ENCODE measurements at places on chromosomes 4 and X.
A peak's percentile ranks its signal among the peaks of the same experiment; 100 is the strongest.

DNA sequence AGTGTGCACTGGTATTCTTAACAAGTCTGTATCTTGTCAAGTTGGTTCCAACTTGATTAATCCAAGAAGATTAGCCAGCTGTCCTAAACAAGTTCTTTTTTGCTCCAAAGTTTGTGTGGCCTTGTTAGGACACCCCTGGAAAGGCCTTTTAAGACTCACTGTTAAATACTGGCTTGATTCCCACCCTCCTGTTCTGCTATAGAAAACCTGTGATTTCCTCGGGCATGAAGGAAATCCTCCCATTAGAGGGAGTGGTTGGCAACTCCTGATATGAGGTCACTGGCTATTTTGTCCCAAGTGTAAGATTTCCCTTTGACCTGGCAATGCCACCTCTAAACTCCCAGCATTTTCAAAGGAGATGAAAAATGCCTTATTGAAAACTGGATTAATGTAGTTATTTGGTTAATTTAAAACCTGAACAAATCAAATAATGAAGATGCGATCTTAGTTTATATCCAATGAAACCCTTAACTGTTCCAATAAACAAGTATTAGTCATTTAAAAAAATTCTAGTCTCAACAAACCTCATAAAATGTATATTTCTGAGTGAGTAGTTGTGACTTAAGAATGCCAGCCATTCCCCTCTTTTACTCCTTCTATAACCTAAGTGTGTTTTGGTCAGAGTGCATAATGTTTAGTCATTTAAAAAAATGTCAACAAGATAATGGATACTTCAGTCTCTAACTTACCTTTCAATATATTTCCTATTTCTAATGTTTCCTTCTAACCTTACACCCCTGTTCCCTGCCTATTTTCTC, 94.4 kb downstream of the NPNT start:
- no peak overlapping the region for H3K4me3 ChIP-seq
- DNase-seq, result peak; percentile 27

DNA sequence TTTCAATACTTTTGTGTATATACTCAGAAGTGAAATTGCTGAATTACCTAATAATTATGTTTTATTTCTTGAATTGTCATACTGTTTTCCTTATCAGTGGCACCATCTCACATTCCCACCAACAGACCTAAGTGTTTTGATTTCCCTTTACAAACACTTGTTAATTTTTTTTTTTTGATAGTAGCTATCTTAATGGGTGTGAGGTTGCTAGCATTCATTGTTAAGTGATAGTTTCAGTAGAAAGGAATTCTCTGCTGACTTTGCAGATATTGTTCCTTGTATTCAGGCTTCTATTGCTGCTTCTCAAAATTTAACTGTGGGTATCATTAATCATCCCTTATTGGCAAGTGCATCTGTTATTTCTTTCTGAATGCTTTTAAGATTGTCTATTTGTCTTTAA, 927.5 kb upstream of the SLIT2 start:
- H3K27ac ChIP-seq, result no peak overlapping the region
- DNase-seq, result no peak
- no peaks in the 10 kb centered on the region for H3K36me3 ChIP-seq
- H3K4me3 ChIP-seq, result no peak overlapping the region
- H3K27me3 ChIP-seq, result no peaks in the 10 kb centered on the region

DNA sequence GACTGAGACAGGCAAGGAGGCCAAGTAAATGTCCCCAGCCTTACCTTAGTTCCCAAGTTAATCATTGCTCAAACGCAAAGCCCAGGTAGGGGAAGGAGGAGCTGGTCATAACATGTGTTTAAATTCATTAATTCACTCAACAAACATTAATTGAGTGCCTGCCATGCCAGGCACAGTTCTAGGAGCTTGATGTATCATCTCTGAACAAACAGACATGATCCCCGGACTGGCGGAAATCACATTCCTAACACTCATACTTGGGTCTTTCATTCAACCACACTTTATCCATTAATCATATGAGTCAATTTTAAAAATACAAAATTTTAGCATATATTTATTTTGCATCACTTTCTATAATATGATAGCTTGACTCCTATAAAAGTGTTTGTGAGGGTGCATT, 335.3 kb upstream of the NOCT start:
- no peaks in the 10 kb centered on the region for H3K27me3 ChIP-seq
- no peak overlapping the region for H3K27ac ChIP-seq
- no peak for DNase-seq
- H3K4me3 ChIP-seq, result no peak overlapping the region

DNA sequence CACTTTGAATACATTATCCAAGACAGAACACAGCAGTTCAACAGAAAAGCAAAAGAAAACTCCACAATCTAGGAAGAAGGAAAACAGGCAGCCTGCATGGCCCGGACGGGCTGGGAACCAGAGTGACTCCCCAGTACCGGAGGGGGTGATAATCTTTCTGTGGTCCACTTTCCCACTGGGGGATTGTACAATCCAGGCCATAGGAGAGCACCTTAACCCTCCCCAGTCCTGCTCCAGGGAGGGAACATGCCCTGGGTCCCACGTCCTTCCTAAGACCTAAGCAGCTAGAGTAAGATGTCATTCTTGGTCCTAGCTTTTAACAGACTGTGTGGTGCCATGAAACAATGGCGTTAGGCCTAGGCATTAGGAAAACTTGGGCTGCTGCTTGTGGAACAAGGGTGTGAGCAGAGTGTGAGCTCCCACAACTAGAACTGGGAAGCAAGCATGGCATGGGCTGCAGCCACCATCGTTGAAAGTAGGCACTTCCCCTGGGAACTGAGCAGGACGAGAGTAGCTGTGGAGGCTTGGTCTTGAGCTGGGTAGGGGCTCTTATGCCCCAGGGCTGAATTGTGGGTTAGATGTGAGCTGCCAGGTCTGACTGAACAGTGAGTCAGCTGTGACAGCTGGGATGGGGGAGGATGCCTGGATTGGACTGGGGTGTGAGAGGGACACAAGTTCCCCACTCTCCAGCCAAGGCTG, 42.4 kb downstream of the NAT8L start:
- peaks cover 16% of the 10 kb centered on the region for H3K4me1 ChIP-seq
- H3K27me3 ChIP-seq, result no peaks in the 10 kb centered on the region
- peak overlapping the region; percentile 68 for H3K27ac ChIP-seq
- no peak overlapping the region for H3K4me3 ChIP-seq

DNA sequence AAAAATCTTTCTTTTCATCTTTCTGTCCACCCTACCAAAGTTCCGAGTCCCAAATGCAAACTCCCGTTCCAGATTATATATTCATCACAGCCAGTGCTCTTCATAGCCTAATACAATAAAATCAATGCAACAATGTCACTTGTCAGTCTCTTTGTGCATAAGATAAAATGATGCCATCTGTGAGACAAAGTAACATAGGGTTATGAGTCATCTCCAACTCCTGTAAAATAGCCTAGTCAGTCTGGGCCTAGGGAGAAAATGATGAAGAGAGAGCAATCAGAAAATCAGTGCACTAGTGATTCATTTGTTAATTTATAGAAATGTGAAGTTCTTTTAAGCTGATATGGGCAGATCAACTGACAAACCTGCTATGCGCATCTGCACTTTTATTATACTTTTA, 689.1 kb upstream of the DIAPH2 start:
- no peaks in the 10 kb centered on the region for H3K4me1 ChIP-seq
- no peak overlapping the region for H3K27ac ChIP-seq
- H3K27me3 ChIP-seq, result no peaks in the 10 kb centered on the region
- no peaks in the 10 kb centered on the region for H3K36me3 ChIP-seq

DNA sequence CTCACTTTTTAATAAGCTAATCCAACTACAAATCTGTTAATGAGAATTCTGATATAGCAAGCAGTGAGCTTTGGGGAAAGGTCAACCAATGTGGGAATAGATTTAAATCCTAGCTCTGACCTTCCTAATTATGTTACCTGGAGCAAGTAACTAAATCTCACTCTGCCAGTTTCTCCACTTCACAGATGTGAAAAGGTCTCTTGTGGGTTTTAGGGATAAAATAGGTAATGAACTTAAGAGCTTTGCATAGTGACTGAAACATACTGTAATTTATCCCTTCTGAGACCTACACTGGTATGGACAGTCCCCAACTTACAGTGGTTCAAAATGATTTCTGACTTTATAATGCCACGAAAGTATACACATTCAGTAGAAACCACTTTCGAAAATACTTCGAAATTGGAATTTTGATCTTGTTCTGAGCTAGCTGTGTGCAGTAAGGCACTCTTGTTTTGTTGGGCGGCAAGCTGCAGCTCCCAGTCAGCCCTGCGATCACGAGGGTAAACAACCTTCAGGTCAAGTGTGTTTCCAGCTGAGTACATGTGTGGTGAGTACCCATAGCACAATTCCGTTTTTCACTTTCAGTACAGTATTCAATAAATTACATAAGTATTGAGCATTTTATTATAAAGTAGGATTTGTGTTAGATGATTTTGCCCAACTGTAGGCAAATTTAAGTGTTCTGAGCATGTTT, 93.7 kb downstream of the ADGRL3 start:
- no peak for DNase-seq
- no peaks in the 10 kb centered on the region for H3K27me3 ChIP-seq
- no peaks in the 10 kb centered on the region for H3K4me1 ChIP-seq
- no peaks in the 10 kb centered on the region for H3K36me3 ChIP-seq
- no peak overlapping the region for H3K4me3 ChIP-seq

DNA sequence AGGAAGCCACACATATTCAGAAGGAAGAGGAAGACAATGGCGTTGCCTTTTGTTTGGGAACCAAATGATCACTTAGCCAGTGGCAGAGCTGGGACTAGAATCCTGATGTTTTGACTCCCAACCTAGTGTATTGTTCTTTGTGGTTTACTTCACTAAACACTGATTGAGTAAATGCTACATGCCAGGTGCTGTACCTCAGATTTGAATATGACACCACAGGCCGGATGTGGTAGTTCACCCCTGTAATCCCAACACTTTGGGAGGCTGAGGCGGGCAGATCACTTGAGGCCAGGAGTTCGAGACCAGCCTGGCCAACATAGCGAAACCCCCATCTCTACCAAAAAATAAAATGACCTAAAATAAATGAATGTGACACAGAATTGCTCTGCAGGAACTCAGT, 8.4 kb downstream of the NDUFA1 start:
- no peak overlapping the region for H3K4me3 ChIP-seq
- no peak for DNase-seq
- peaks cover 23% of the 10 kb centered on the region for H3K36me3 ChIP-seq
- H3K27me3 ChIP-seq, result no peaks in the 10 kb centered on the region
- no peaks in the 10 kb centered on the region for H3K4me1 ChIP-seq

GRCh38 chr4:55635282-55635681, 816 bp downstream of the NMU start:
- no peaks in the 10 kb centered on the region for H3K36me3 ChIP-seq
- no peak for DNase-seq
- H3K4me3 ChIP-seq, result peak overlapping the region; percentile 61

DNA sequence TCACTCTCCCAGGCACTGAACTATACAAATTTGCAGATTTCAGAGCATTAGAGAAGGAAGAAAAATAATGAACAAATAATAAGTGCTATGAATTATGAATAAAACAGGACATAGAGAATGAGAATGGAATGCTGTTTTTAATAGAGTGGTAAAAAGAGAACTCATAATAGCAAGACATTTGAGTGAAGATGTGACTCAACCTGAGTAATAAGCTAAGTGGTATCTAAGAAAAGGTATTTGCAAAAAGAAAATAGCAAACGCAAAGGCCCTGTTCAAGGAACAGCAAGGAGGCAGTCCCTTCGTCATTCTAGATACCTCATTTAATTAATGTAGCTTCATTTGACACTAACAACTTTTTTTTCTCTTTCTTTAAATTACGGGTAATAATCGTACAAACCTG, 1910.0 kb upstream of the TENM3 start:
- H3K4me3 ChIP-seq, result no peak overlapping the region
- no peak overlapping the region for H3K27ac ChIP-seq
- no peaks in the 10 kb centered on the region for H3K4me1 ChIP-seq

DNA sequence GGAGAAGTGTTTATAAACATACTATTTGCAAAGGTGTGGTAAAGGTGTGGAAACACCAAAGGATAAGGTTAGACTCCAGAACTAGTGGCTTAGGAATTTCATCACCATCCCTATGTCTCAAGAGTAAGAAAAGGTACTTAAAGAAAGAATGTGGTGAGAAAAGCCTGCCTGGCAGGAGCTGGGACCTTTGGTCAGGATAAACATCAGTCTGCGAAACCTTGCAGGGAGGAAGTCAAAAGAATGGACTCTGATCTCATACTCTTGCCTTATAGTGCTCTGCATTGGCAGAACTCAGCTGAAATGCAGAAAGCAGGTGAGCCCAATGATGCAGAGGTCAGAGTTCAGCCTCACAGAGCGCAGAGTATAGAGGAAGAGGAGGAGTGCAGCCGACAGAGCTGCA, 97.2 kb upstream of the NR3C2 start:
- no peaks in the 10 kb centered on the region for H3K36me3 ChIP-seq
- no peak overlapping the region for H3K27ac ChIP-seq
- H3K27me3 ChIP-seq, result no peaks in the 10 kb centered on the region
- no peaks in the 10 kb centered on the region for H3K4me1 ChIP-seq

GRCh38 chrX:154490021-154490413, 412 bp downstream of the SLC10A3 start:
- peaks cover 6% of the 10 kb centered on the region for H3K4me1 ChIP-seq
- peak overlapping the region; percentile 36 for H3K27ac ChIP-seq
- peak; percentile 64 for DNase-seq
- peak overlapping the region; percentile 68 for H3K4me3 ChIP-seq
- H3K27me3 ChIP-seq, result no peaks in the 10 kb centered on the region

GRCh38 chrX:11212741-11213140, 80.5 kb upstream of the AMELX start:
- no peaks in the 10 kb centered on the region for H3K4me1 ChIP-seq
- no peaks in the 10 kb centered on the region for H3K36me3 ChIP-seq
- no peak for DNase-seq
- H3K4me3 ChIP-seq, result no peak overlapping the region
- no peaks in the 10 kb centered on the region for H3K27me3 ChIP-seq
- no peak overlapping the region for H3K27ac ChIP-seq

DNA sequence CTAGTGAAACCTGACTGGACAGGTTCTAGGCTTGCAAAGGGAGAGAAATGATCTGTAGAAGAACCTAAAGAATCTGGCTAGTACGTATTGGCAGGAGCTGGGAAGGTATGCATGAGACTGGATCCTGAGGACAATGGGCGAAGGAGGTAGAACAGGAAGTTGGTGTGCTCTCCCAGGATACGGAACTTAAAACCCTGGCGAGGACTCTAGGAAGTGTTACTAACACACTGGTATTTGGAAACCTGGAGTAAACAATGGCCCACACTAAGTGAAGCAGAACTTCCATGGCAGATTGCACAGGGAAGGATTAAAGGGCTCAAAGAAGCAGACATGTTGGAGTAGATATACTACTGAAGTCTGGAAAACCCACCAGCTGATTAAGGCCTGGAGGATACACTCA, 9.1 kb downstream of the SYN1 start:
- no peaks in the 10 kb centered on the region for H3K4me1 ChIP-seq
- H3K27me3 ChIP-seq, result no peaks in the 10 kb centered on the region
- no peak overlapping the region for H3K27ac ChIP-seq
- no peak overlapping the region for H3K4me3 ChIP-seq
- no peak for DNase-seq
- H3K36me3 ChIP-seq, result no peaks in the 10 kb centered on the region

- H3K27ac ChIP-seq, result no peak overlapping the region
- no peaks in the 10 kb centered on the region for H3K4me1 ChIP-seq
- no peak for DNase-seq
- H3K27me3 ChIP-seq, result no peaks in the 10 kb centered on the region
- no peak overlapping the region for H3K4me3 ChIP-seq
- no peaks in the 10 kb centered on the region for H3K36me3 ChIP-seq
These were observed 1501.5 kb upstream of the TENM3 start for GRCh38 chr4:180741703-180742102.

GRCh38 chr4:119647558-119647957, 19.0 kb upstream of the PDE5A start:
- no peak overlapping the region for H3K4me3 ChIP-seq
- H3K36me3 ChIP-seq, result no peaks in the 10 kb centered on the region
- no peaks in the 10 kb centered on the region for H3K4me1 ChIP-seq

- no peak overlapping the region for H3K4me3 ChIP-seq
- no peak overlapping the region for H3K27ac ChIP-seq
- DNase-seq, result no peak
- no peaks in the 10 kb centered on the region for H3K4me1 ChIP-seq
- H3K36me3 ChIP-seq, result no peaks in the 10 kb centered on the region
These were observed 24.8 kb upstream of the RNF4 start for GRCh38 chr4:2443956-2444740.

Measured in SJCRH30 (cell line).